ENCODE measurements at places on chromosomes 6 and 20. TPM values are rescaled to one million over a fixed set of nuclear protein-coding genes. Genes with fewer than 3 reads are reported as not detected.

- DNase-seq, result no peak
These were observed 284.9 kb upstream of the TBX18 start for GRCh38 chr6:85049282-85049681.

The TEAD3 gene
- 5.6 TPM for total RNA-seq

GRCh38 chr6:12068899-12069557 lies 56.9 kb downstream of the HIVEP1 start:
- no peak for DNase-seq

The NEDD9 gene
- total RNA-seq, result 11.5 TPM

The SPATA25 gene
- total RNA-seq, result 0.98 TPM

DNA sequence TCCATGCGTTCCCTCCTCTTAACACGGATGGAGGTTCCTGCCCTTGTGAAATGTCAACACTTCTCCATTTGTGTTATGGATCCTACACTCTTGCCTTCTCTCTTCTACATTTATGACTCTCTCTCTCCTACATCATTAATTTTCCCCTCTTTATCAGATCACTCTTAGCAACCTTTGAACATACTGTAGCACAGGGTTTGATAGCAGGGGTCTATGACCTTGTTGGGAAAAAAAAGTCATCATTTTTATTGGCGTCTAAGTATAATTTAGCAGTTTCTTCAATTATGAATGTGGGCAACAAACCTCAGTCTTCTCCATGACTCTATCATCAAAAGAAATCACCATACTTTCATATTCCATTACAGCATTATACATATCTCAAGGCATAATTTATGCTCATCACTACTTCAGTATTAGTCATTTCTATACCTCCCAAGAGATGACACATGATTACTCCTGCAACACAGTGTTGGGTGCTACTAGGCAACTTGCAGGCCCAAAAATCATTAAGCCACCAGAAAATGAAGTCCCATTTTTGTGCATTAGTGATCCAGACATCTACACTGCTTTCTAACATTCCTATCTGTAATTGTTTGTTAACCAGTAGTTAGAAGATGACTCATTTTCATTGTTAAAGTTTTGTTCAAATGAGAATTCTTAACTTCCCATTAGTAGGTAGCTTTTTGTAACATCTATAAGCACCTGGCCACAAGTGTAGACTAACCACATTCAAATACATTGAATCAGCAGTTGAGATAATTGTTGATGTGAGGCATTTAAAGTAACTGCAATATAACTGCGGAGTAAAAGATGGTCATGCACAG lies 9.5 kb downstream of the CYP39A1 start:
- no peak for DNase-seq

DNA sequence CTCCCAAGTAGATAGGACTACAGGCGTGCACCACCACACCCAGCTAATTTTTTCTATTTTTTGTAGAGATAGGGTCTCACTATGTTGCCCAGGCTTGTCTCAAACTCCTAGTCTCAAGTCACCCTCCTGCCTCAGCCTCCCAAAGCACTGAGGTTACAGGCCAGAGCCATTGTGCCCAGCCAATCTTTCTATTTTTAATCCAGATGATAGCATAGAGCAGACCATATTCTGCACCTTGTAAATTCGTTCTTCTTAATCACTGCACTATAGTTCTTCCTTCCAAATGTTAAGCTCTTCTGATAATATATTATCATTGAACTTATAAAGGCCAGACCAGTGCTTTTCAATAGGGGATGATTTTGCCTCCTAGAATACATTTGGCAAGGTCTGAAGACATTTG lies 24.0 kb upstream of the CNKSR3 start:
- DNase-seq, result no peak

DNA sequence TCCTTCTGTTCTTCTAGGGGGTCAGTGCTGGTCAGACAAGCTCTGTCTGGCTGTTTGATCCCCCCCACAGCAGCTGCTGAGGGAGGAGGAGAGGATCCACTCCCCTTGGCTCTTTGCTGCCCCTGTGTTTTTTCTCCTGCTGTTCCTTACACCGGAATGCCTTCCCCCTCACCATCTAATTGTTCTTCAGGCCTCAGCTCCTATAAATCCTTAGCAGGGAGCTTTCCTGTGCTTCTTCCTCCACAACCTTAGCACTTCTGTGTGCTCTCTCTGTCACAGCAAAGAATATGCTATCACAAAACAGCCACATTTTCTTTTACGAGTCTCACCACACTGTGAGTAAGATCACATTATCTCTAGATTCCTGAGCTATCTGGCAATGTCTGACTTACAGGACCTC lies 196.6 kb downstream of the OTOR start:
- no peak for DNase-seq
